Heart right ventricle (tissue), 16 donors: ENCODE measurements at places on chromosomes 3 and 15.

GRCh38 chr3:122580470-122580869 is 3.0 kb downstream of the PARP15 start:
- no peak overlapping the region for H3K27ac ChIP-seq
- H3K36me3 ChIP-seq = no peaks in the 10 kb centered on the region
- H3K4me1 ChIP-seq = peaks cover 6% of the 10 kb centered on the region
- H3K27me3 ChIP-seq = no peaks in the 10 kb centered on the region
- H3K4me3 ChIP-seq = no peak overlapping the region

- H3K36me3 ChIP-seq = peaks cover 69% of the 10 kb centered on the region
- no peak overlapping the region for H3K27ac ChIP-seq
- DNase-seq = no peak
- H3K4me3 ChIP-seq = no peak overlapping the region
These were observed 38.4 kb downstream of the GTF2E1 start for GRCh38 chr3:120780977-120781376.

- no peaks in the 10 kb centered on the region for H3K27me3 ChIP-seq
- H3K27ac ChIP-seq = no peak overlapping the region
- no peak overlapping the region for H3K4me3 ChIP-seq
- no peaks in the 10 kb centered on the region for H3K4me1 ChIP-seq
These were observed 99.4 kb upstream of the MRPL3 start for GRCh38 chr3:131602011-131602779.

DNA sequence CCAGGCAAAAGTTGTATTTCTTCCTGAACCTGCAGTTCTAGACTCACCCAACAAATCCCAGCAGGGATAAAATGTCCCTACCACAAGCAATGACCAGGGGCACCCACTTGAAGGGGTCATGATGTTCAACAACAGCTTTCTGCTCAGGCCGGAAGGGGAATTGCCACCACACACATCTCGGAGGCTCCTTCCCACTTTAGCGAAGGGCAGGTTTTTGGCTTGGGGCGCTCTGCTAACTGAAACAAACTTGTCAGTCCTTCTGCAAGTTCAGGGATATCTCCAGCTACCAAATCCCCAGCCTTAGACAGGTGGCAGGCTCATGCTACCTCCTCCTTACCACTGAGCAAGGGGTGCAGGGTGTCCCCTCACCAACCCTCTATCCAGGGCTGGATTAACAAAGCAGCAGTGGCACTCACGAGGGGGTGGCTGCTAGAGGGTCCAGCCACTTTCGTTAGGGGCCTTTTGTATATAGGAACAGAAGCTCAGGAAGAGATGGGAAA is 2.2 kb downstream of the ADCY5 start:
- H3K27ac ChIP-seq = peak overlapping the region; percentile 85
- H3K27me3 ChIP-seq = peaks cover 28% of the 10 kb centered on the region
- no peak for DNase-seq
- peaks cover 7% of the 10 kb centered on the region for H3K4me1 ChIP-seq

DNA sequence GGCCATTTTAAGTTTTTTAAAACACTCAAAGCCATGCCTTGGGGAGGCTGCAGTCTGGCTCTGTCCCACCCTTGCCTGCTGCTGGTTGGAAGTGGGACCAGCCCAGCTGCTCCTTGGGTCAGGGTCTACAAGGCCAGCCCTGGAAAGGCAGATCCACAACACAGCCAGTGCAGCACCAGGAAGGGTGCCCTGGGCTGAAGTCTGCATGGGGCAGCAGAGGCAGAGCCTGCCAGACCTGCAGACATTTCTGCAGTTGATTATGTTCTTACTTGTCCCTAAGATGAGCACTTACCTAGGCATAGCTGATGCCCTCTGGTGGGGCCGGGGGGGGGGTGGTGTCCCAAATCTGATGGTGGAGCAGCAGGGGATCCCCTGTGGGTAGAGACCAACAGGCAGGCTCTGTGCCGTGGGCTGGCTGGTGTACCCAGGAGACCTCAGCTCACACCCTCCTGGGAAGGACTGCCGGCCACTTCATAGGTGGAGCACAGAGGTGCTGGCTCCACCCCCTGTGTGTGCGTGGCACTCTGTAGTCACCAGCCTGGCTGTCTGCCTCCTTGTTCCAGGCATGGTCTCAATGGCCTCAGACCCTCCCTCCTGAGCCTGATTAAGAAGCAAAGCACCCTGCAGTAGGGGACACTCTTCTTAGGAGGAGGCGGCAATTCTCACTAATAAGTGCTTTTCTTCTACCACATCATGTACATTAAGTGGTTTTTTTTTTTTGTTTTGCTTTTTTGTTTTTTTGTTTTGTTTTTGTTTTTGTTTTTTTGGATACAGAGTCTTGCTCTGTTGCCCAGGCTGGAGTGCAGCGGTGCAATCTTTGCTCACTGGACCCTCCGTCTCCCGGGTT is 97.4 kb upstream of the KLF13 start:
- peaks cover 10% of the 10 kb centered on the region for H3K4me1 ChIP-seq
- no peak overlapping the region for H3K27ac ChIP-seq
- H3K27me3 ChIP-seq = no peaks in the 10 kb centered on the region
- H3K4me3 ChIP-seq = no peak overlapping the region
- no peak for DNase-seq

- no peak for DNase-seq
- no peak overlapping the region for H3K4me3 ChIP-seq
- no peaks in the 10 kb centered on the region for H3K4me1 ChIP-seq
- no peaks in the 10 kb centered on the region for H3K36me3 ChIP-seq
- no peaks in the 10 kb centered on the region for H3K27me3 ChIP-seq
These were observed 19.1 kb upstream of the FSIP1 start for GRCh38 chr15:39801641-39802309.

GRCh38 chr3:32959371-32959770 is 7.9 kb downstream of the CCR4 start:
- no peaks in the 10 kb centered on the region for H3K4me1 ChIP-seq
- no peaks in the 10 kb centered on the region for H3K36me3 ChIP-seq
- H3K27ac ChIP-seq = no peak overlapping the region
- no peak overlapping the region for H3K4me3 ChIP-seq
- DNase-seq = no peak

- H3K36me3 ChIP-seq = no peaks in the 10 kb centered on the region
- H3K27me3 ChIP-seq = no peaks in the 10 kb centered on the region
- no peak overlapping the region for H3K4me3 ChIP-seq
- DNase-seq = no peak
- H3K27ac ChIP-seq = no peak overlapping the region
These were observed 27.5 kb downstream of the GRAMD2A start for GRCh38 chr15:72169921-72170611.

- peaks cover 27% of the 10 kb centered on the region for H3K36me3 ChIP-seq
- peak; percentile 30 for DNase-seq
- peak overlapping the region; percentile 86 for H3K4me3 ChIP-seq
- H3K4me1 ChIP-seq = peaks cover 31% of the 10 kb centered on the region
- H3K27me3 ChIP-seq = no peaks in the 10 kb centered on the region
- H3K27ac ChIP-seq = peak overlapping the region; percentile 84
These were observed 595 bp downstream of the PDCD7 start for GRCh38 chr15:65132878-65133547.

GRCh38 chr3:3587647-3587972 is 211.6 kb upstream of the LRRN1 start:
- no peaks in the 10 kb centered on the region for H3K27me3 ChIP-seq
- DNase-seq = no peak
- H3K36me3 ChIP-seq = no peaks in the 10 kb centered on the region
- no peak overlapping the region for H3K4me3 ChIP-seq
- no peaks in the 10 kb centered on the region for H3K4me1 ChIP-seq

DNA sequence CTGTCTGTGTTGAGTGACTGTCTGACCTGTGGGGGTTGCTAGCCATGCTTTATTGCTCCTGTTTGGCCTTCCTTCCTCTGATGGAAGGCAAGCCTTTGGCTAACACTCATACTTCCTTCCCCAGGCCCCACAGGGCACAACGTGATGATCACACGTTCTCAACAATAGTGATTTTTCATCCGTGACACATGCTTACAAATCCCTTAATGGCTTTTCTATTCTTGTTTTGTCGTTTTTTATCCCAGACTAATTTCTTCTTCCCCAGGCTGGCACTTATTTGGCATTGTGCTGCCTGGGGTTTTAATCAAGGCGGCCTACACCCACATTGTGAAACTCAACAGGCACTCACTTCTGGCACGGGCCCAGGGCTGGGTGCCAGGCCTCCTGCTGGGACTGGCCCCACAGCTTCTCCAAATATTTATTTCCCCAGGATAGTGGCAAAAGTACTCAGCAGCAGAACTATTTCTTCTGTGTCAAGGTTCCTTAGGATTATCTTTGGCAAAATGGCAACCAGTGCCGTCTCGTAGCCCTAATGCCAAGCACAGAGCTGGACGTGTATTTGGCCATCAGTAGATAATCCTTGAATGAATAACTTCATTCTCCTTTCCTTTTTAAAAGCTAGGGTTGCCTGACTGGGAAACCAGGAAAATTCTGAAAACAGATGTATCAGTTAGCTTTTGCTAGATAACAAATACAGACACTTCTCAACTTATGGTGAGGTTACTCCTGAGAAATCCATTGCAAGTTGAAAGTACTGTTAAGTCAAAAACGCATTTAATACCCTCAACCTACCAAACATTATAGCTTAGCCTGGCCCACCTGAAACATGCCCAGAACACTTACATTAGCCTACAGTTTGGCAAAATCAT is 30.6 kb downstream of the CMTM7 start:
- no peak overlapping the region for H3K4me3 ChIP-seq
- DNase-seq = peak; percentile 85
- H3K36me3 ChIP-seq = no peaks in the 10 kb centered on the region
- no peaks in the 10 kb centered on the region for H3K27me3 ChIP-seq
- H3K4me1 ChIP-seq = peaks cover 48% of the 10 kb centered on the region
- peak overlapping the region; percentile 46 for H3K27ac ChIP-seq

DNA sequence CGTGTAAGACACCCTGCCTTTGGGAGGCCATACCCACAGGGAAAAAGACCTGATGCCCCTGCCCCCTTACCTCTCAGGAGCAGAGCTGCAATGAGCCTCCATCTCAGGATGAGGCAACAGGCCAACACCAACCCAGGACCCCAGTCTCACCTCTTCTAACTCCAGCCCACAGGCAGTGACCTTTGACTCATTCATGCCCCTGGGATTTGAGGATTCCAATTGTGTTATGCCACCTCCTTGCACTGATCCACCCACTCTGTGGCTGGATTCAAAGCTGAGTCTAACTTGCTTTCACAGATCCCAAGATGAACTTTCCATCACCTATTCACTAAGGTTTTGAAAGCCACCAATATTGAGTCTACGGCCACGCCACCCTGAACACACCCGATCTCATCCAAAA is 64.7 kb downstream of the MINAR1 start:
- H3K27ac ChIP-seq = no peak overlapping the region
- H3K4me3 ChIP-seq = no peak overlapping the region
- no peaks in the 10 kb centered on the region for H3K36me3 ChIP-seq
- peaks cover 18% of the 10 kb centered on the region for H3K27me3 ChIP-seq
